ENCODE measurements at places on chromosomes 1 and 21.
A peak's percentile ranks its signal among the peaks of the same experiment; 100 is the strongest.

DNA sequence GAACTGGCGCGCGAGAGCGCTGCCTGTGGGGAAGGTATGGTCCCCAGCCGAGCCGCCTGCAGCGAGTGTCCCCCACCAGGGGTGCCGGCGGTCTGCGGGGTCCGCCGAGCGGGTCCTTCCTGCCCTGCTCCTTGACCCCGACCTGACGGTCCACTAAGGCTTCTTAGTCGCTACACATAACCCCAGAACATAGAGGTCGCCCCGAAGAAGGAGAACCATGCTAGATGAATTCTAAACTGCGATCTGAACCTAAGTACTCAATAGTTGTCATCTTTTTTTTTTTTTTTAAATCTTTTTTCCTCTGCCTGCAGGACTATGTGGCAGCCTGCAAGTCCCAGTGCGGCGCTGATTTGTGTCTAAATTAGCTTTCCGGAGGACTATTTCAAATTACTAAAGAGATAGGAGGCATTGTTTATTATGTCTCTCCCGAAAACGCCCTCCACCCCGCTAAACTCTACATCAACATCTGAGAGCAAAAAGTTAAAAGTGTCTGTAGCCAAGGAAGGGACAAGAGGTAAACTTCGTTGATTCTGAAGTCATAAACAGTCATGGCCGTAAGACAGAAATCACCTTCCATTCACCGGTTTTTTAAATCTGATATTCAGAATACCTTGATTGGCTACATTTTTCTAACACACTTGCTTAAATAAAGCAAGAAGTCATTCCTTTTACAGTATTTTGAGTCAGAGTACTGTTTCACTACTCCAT lies 476 bp downstream of the AXDND1 start:
- DNase-seq: peak; percentile 2
- H3K27me3 ChIP-seq: no peaks in the 10 kb centered on the region
- H3K36me3 ChIP-seq: no peaks in the 10 kb centered on the region
- no peaks in the 10 kb centered on the region for H3K4me1 ChIP-seq
- H3K4me3 ChIP-seq: peak overlapping the region; percentile 91
- peak overlapping the region; percentile 86 for H3K27ac ChIP-seq

- H3K27ac ChIP-seq: no peak overlapping the region
- DNase-seq: no peak
Observed at GRCh38 chr1:214213136-214213535, 67.8 kb upstream of the SMYD2 start.

- DNase-seq: no peak
- H3K36me3 ChIP-seq: peaks cover 26% of the 10 kb centered on the region
- no peaks in the 10 kb centered on the region for H3K27me3 ChIP-seq
- H3K27ac ChIP-seq: no peak overlapping the region
- H3K4me1 ChIP-seq: no peaks in the 10 kb centered on the region
Observed at GRCh38 chr1:39297551-39297950, 93.1 kb downstream of the MACF1 start.

DNA sequence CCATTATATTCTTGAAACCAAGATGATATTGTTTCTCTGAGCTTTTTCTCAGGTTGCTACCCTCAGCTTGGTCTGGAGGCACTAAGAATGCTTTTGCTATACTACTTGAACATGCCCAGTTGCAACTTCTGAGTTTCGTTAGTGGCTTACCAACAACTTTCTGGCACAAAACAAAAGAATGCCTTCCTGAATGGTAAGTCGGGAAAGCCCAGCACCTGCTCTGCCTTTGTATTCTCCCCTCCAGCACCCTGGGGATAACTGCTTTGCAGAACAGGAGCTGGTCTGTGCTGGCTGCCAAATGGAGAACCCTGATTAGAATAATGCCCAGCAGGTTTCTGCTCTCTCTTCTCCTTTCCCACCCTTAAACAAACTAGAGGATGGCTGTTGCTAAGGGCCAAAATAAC lies 149.3 kb downstream of the TGFB2 start:
- no peaks in the 10 kb centered on the region for H3K36me3 ChIP-seq
- DNase-seq: peak; percentile 51

GRCh38 chr1:210001751-210002150 lies 63.7 kb downstream of the SYT14 start:
- no peaks in the 10 kb centered on the region for H3K36me3 ChIP-seq
- no peaks in the 10 kb centered on the region for H3K27me3 ChIP-seq
- no peak overlapping the region for H3K4me3 ChIP-seq

DNA sequence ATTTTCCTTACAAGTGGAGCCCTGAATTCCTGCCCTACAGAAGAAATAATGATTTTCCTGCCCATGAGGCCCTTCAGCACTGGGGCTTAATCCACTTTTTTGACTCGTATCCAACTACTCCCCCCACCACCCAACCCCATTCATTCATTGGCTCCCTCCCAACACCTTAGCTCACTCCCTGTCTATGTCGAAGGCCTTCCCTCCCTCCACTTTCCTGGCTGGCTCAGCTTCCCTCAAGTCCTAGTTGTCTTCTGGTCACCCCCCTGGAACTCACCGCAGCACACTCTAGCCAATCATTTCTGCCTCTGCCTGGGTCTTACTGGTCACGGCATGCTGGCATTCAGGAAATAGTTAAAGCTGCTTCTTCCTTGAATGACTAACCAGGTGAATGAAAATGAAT lies 118.9 kb downstream of the PGBD5 start:
- no peak overlapping the region for H3K27ac ChIP-seq
- no peak overlapping the region for H3K4me3 ChIP-seq
- DNase-seq: no peak
- H3K4me1 ChIP-seq: no peaks in the 10 kb centered on the region

DNA sequence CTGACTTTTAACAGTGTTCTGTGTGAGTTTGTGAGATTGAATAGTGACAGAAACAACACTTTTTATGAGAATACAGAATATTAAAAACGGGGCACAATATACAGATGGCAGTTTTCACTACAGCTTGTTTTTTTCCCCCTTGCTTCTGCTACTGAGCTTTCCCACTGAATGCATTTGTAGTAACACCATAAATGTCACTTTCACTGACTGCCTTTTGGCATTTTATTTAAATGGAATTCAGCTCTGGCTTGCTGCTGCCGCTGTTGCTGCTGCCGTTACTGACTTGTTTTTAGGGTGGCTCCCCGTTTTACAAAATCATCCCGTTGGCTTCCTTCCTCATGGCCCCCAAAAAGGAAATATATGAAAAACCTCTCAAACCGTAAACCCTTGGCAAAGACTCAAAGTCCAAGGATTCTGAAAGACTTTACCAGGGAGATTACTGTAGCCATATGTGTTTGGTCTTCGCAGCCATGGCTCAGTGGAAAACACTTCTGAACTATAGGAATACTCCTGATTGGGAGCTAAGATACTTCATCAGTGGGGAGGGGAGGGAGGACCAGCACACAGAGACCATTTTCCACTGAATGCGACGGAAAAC lies 151.0 kb downstream of the NUF2 start:
- no peak overlapping the region for H3K4me3 ChIP-seq
- no peaks in the 10 kb centered on the region for H3K27me3 ChIP-seq
- no peak for DNase-seq
- no peak overlapping the region for H3K27ac ChIP-seq
- no peaks in the 10 kb centered on the region for H3K36me3 ChIP-seq

GRCh38 chr1:22364764-22365163 lies 86.9 kb upstream of the ZBTB40 start:
- H3K27me3 ChIP-seq: no peaks in the 10 kb centered on the region
- H3K4me1 ChIP-seq: peaks cover 14% of the 10 kb centered on the region
- no peaks in the 10 kb centered on the region for H3K36me3 ChIP-seq
- no peak overlapping the region for H3K4me3 ChIP-seq

- no peaks in the 10 kb centered on the region for H3K27me3 ChIP-seq
- no peak overlapping the region for H3K4me3 ChIP-seq
- DNase-seq: no peak
Observed at GRCh38 chr1:86621286-86621685, 74.4 kb downstream of the CLCA4 start.

GRCh38 chr1:48469616-48470480 lies 2.2 kb downstream of the SPATA6 start:
- H3K36me3 ChIP-seq: no peaks in the 10 kb centered on the region
- no peak for DNase-seq
- H3K4me3 ChIP-seq: no peak overlapping the region
- peaks cover 8% of the 10 kb centered on the region for H3K4me1 ChIP-seq
- H3K27ac ChIP-seq: no peak overlapping the region

GRCh38 chr21:28193189-28193588 lies 799.5 kb downstream of the LTN1 start:
- H3K4me3 ChIP-seq: no peak overlapping the region
- H3K27me3 ChIP-seq: no peaks in the 10 kb centered on the region
- no peaks in the 10 kb centered on the region for H3K36me3 ChIP-seq
- H3K27ac ChIP-seq: no peak overlapping the region
- H3K4me1 ChIP-seq: no peaks in the 10 kb centered on the region

- H3K27me3 ChIP-seq: peaks cover 58% of the 10 kb centered on the region
- peak overlapping the region; percentile 57 for H3K4me3 ChIP-seq
- no peaks in the 10 kb centered on the region for H3K36me3 ChIP-seq
- H3K27ac ChIP-seq: no peak overlapping the region
Observed at GRCh38 chr1:231040800-231041718, 1.0 kb upstream of the FAM89A start.

- H3K4me3 ChIP-seq: no peak overlapping the region
- no peak for DNase-seq
- no peak overlapping the region for H3K27ac ChIP-seq
- H3K27me3 ChIP-seq: no peaks in the 10 kb centered on the region
- H3K4me1 ChIP-seq: no peaks in the 10 kb centered on the region
Observed at GRCh38 chr1:55235722-55236121, 20.6 kb upstream of the USP24 start.

GRCh38 chr1:192808163-192808517 lies 699 bp upstream of the RGS2 start:
- no peak for DNase-seq
- peaks cover 7% of the 10 kb centered on the region for H3K4me1 ChIP-seq
- peak overlapping the region; percentile 70 for H3K4me3 ChIP-seq
- peak overlapping the region; percentile 60 for H3K27ac ChIP-seq
